ENCODE measurements at places on chromosomes 1 and 21.

DNA sequence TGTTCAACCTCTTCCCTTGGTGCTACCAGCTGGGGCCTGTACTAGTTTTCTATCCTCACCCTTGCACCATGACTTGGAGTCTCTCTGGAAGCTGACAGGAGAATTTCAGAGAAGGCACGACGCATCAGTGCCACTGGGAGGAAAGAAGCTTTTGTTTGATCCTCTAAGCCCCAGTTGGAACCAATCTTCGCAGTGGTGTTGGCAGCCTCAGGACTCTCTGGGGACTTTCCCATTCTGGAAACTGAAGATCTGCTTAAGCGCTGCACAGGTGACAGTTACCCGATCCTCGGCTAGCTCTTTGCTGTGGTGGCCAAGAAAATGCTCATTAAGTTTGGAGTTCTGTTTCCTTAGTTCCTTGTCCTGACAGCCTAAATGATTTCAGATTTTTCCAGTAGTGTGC lies 222.3 kb downstream of the RHOU start:
- no peak for DNase-seq

GRCh38 chr1:165376041-165376810 lies 19.7 kb upstream of the LMX1A start:
- DNase-seq, result no peak

- no peak for DNase-seq
Measured at GRCh38 chr1:43452789-43453441, 816 bp downstream of the HYI start.

- DNase-seq, result no peak
Measured at GRCh38 chr1:36520771-36521420, 38.2 kb upstream of the CSF3R start.

DNA sequence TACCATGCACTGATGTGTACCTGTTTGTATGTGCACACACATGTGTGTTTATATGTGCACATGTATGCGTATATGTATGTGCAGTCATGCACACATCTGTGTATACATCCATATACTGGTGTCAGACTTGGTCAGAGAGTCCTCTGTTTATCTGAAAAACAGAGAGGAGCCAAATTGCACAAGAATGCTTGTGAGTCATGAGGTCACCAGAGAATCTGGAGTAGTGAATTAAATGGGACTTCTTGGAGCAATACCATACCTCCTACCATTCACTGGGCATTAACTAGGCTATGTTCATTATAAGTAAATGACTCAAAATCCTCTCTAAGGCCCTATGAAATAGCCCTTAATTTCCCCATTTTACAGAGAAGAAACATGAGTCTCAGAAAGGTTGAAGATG lies 272.1 kb upstream of the C1orf87 start:
- DNase-seq, result no peak

GRCh38 chr1:231236208-231236591 lies 4.8 kb upstream of the GNPAT start:
- DNase-seq, result no peak

- DNase-seq, result no peak
Measured at GRCh38 chr1:145997016-145997717, 788 bp upstream of the TXNIP start.

- no peak for DNase-seq
Measured at GRCh38 chr1:22450351-22451021, 1.2 kb upstream of the ZBTB40 start.

DNA sequence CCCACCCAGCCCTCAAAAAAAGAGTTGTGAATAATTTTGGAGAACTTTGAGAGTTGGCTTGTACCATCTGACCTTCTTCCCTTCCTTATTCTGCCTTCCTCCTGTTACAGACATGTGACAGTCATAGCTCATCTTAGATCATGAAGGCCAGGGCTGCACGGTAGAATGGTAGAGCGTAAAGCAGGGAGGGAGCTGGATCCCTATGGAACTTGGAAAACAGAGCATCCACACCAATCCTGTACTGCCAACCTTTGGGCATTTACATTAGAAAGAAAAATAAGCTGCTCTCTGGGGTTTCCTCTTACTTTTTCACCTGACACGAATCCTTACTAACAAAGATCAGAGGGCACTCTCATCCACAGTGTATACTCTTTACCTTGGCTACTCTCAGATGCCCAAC lies 121.5 kb downstream of the GPR52 start:
- no peak for DNase-seq

DNA sequence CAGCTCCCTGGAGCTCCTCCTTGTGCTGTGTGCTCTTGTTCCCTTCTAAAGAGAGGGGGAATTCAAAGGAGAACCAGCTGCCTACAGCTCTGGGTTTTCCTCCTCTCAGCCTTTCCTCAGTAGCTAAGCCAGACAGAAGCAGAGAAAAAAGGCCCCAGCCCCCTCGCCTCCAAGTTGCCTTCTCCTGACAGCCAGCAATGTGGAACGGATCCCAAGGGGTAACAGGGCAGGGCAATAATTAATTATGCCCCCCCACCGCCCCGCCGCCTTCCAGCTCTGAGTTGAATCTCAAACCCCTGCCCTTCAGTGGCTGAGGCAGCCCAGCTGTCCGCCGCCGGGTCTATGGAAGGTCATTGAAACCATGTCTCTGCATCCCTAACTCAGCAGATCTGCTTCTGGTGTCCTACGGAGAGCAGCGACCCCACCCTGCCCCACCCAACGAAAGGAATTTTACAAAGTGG lies 69.0 kb upstream of the GOLT1A start:
- no peak for DNase-seq

- no peak for DNase-seq
Measured at GRCh38 chr1:116833718-116834117, 76.0 kb upstream of the PTGFRN start.
